ENCODE measurements at places on chromosomes 1 and 21.

- no peak for DNase-seq
Observed at GRCh38 chr1:63984257-63984929, 210.6 kb downstream of the ROR1 start.

DNA sequence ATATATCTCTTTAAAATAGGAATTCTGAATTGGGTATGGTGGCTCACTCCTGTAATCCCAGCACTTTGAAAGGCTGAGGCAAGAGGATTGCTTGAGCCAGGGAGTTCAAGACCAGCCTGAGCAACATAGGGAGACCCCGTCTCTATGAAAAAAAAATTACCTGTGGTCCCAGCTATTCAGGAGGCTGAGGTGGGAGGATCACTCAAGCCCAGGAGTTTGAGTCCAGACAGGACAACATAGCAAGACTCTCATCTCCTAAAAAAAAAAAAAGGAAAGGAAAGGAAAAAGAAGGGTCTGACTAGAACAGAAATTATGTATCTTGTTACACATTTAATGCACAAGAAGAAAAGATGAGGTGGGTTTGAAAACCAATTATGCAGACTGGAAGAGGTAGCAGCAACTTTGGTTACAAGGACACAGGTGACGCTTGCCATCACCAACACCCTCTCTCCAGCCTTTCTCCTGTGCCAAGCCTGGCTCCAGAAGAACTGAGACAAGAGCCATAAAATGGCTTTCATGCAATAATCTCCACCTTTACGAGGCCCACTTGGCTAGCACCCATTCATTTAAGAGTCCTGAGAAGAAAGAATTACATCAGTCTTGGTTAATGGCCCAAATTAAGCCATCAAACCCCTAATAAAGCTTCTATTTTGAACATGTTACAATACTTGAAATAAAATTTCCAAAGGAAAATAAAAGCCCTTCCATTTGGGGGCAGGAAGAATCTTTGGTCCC, 4.8 kb upstream of the SELENBP1 start:
- DNase-seq, result no peak

DNA sequence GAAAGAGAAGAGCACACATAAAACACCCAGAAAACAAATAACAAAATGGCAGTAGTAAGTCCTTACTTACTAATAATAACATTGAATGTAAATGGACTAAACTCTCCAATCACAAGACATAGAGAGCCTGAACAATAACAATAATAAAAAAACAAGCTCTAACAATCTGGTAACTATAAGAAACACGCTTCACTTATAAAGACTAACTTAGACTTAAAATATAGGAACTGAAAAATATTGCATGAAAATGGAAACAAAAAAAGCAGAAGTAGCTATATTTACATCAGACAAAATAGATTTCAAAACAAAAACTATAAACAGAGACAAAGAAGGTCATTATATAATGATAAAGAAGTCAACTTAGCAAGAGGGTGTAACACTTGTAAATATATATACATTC, 83.1 kb upstream of the LYPLAL1 start:
- no peak for DNase-seq

DNA sequence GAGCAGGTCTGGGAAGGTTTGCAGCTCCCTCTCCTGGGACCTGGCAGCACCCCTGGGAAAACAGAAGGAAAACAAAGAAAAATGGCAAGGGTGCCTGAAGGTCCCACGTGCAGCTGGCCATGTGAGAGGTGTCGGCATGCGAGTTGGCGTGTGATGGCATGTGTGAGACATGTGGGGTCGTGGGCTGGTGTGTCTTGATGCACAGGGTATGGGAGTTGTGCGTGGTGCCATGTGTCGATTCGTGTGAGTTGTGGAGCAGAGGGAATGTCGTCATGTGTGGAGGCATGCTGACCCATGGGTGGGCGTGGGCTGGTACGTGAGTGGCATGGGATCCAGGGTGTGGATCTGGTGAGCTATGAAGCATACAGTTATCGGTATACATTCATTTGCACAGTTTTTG, 1.3 kb downstream of the HPCA start:
- no peak for DNase-seq

- no peak for DNase-seq
Observed at GRCh38 chr1:218524526-218524925, 179.4 kb downstream of the TGFB2 start.

DNA sequence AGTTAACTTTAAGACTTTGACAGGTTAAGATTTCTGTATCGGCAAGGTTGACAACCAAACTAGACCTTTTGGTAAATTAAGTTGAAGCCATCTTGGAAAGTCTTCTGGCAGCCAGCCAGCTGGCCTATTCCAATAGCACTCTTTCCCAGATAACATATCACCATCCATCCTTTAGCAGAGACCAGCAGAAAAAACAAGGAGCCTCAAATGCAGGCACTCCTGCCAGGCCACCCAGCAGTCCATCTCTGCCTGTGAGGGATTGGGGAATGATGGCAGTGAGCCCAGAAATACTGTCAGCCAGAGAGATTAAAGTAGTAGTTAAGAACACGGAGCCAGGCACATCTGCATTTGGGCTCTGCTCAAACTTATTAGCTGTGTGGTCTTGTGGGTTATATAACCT, 19.4 kb downstream of the ZBTB40 start:
- DNase-seq, result no peak

- DNase-seq, result no peak
Observed at GRCh38 chr1:46948629-46949416, 7.5 kb upstream of the CYP4A11 start.

DNA sequence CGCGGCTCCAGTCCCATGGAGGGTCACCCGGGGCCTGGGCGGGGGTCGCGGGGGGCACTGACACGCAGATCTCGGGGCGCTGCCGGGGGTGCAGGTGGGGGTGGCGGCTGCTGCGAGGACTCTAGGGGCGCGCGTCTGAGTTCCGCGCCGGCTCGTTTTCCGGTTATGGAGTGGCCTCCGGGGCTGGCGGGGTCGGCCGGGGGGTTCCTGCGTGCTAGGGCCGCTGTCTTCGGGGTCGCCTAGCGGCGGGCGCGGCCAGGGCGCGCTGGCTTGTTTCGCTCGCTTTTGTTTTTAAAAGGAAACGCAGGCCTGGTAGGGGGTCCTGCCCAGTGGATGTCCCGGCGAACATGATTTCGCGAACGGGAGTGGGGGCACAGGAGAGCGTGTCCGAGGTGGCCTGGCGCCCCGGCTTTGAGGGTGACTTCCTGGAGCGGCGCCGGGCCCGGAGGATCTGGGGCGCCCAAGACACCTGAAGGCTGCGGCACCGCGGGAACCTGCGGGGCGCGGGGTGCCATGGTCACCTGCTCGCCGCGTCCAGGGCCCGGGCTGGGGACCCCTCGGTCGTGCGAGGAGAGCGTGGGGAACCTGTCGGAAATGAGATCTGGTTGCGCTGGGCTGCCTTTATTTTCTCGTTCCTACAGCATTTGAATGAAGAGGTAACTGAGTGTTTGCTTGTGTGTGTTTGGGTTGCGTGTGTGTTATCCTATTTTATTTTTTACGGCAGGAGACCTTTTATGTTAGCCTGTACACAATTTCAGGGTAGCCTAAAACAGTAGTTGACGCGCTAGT, 618 bp downstream of the ETS2 start:
- DNase-seq, result no peak

DNA sequence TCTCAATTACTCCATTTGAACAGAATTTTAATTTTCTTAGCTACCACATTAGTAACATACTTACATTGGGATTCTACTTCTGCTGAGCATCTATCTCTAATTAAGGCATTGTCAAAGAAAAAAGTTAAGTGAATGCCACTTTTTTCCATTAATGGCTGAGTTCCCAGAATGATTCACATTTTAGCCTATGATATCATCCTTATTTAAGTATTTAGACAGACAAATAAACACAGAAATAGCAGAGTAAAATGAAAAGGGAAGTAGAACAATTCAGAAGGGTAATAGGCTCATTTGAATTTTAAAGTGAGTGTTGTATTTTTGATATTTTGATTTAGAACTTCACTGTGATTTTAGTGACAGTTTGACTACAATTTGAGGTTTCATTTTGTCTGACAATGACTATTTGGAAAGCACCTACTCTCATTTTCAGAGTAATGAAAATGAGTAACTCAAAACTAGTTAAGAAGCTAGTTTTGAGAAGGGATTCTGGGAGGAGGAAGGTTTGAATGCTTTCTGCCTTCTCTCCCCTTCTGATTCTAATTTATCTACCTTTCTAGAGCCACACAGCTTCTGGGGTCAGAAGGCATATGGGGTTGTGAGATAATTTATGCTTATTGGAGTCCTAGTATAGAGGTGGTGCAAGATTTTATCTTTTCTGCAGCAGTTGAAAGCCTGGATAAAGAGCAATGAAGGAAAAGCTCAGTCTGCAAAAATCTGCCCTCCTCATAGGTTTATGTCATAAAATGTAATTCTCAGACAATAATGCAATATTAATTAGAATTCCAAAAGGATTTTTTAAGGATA, 15.5 kb downstream of the LYPLAL1 start:
- no peak for DNase-seq

GRCh38 chr1:4681026-4681425, 26.6 kb downstream of the AJAP1 start:
- DNase-seq, result no peak

DNA sequence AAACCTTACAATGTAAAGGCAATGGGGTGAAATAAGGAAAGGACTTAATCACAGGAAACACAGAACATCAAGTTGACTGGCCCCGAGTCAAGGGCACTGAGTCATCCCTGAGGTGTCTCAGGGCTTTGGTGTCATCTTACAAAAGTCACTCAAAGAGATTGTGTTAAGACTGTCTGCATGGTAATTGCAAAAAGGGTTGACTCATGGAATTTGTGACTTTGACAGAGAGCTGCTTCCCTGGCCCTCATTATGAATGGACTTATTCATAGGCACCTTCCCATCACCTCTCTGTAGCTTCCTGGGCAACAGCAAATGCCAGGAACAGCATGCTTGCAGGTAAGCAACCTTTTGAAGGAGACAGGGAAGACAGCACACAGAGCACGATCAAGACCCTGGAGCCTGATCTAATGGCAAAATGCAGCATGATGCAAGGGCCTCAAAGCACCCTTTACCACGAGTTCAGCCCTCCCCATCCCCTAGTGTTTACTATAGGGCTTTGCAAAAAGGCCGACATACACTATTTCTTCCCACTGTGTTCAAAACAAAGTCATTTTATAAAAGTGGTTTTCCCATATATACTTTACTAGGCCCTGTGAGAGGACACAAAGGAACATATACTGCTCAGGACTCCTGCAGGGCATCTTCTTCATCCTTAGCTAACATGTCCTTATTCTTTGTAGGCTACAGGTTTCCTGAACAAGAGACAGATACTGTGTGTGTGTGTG, 17.1 kb downstream of the ZP4 start:
- no peak for DNase-seq

DNA sequence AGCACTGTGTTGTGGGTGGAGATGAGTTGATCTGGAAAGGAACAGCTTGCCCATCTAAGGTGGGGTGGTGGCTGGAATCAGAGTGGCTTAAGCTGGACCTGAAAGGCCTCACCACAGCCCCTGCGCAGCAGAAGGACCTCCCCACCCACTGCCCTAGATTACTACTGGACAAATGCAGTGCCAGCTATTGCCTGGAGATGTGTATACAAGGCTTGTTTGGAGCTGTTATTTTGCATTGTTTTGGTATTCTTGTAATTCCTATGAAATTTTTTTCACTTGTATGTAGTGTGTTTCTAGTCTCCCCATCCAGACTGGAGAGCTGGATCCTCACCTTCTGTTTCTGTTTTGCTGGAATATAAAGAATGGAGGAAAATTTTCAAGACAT, 1.3 kb upstream of the SLC30A1 start:
- DNase-seq, result no peak

DNA sequence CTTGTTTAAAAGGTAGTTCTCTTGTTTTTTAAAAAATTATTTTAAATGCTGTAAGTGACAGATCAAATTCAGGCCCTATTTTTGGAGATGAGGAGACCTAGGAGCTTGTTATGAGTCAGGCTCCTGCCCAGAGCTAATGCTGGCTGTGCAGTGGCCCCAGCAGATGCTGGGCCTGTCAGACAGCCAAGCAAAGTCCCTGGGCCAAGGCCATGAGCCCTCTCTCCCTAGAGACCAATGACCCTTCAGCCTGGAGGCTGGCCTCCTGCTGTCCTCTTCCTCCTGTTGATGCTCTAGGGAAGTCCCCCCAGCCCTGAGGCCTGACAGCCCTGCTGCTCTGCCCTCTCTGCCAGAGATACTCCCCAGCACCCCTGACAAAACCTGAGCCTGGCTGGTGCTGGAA, 128.1 kb upstream of the CTTNBP2NL start:
- DNase-seq, result no peak

DNA sequence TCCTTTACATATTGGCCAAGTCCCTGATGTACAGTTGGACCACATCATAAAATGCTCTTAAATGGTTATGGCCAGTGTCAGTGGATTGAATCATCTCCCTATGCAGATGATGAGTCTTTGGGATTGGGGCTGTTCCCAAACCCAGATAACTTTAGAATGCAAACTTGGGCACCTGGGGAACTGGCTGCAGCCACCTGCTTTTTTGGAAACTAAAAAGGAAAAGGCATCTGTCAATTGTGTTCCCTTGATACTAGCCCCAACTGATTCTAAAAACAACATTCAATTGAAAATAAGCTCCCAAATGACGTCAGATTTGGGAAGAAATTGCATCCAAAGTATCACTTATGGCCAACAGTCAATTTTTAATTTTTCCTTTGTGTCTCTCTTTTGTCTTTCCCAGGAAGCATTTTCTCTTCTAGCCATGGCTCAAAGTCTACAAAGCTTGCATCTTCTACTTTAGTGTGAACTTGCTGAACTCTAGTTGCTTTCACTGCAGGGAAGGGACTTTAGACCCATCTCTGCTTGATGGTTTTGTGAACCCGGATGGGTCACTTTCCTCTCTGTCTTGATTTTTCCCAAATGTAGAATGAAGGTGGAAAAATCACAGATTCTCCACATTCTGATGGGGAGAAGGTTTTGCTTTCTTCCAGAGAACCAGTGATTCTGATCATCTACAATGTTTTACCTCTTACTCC, 402.3 kb upstream of the USP24 start:
- no peak for DNase-seq

GRCh38 chr1:96240438-96240837, 481.1 kb upstream of the PTBP2 start:
- DNase-seq, result no peak

DNA sequence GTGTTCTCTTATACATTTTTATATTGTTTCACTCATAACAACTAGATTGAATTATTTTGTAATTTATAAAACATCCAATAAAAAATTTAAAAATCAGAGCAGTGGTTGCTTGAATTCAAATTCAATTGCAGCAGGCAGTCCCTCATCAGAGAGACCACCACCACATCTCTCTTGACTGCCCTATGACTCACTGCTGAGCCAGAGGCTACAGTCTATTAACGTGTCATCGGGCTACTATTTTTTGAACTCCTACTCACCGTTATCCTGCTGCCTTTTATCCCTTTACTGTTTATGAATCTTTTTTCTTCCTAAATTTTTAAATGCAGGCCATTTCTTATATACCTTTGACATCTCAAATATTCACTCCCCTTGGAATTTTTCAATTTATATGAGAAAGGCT, 144.7 kb downstream of the BARHL2 start:
- no peak for DNase-seq

DNA sequence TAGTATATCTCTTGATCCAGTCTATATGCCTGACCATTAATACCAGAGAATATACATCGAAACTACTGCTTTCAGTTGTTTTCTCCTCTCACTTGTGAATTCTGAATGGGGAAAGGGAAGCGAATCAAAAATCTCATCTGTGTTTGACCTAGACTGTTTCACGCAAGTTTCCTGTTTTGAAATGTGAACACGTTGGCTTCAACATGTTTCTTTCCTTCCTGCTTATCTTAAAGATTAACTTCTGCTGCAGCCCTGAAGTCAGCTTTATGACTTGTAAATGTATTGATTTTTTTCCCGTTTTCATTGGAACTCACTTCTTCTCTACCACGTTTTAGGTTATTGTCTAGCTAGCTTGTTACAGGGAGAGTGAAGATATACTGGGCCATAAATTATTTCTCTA, 49.9 kb downstream of the SNX27 start:
- no peak for DNase-seq

Data from Jurkat, Clone E6-1 (cell line).